ENCODE measurements at places on chromosomes 16 and 17.
A peak's percentile ranks its signal among the peaks of the same experiment; 100 is the strongest.

DNA sequence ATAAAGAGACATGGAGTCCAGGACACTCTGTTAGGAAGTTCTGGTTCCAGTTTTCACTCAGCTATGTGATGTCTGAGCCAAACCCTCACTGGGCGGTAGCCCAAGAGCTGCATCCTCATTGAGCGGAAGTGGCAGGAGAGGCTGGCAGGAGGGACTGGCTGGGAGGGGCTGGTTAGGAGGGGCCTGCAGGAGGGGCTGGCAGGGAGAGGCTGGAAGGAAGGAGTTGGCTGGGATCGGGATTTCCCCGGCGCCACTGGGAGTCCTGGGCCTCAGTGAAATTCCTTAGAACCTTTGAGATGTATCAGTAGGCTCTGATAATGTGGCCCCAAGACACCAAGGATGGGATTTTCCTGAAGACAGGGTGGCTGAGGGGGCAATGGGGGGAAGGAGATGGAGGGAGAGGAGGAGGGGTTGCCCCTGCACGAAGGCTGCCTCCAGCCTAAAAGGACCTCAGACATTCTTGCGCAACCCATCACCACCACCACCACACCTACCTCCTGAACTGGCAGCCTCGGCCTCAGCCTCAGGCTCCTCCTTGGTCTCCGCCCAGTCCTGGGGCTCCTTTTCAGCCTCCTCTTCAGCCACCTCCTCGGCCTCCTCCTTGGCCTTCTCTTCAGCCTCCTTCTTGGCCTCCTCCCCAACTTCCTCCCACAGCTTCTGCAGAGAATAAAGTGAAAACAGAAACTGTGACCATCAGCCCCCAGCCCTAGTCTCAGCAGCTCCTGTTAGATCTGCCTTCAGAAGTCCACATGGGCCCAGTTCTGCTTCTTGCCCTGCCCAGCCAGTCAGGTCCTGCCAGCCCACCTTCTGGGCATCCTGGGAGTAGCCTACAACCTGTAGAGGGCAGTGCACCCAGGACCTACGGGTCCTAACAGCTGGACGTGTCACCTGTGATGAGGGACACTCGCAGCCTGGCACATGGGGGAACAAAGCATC lies 31.7 kb downstream of the CNGB1 start:
- peak; percentile 78 for DNase-seq

DNA sequence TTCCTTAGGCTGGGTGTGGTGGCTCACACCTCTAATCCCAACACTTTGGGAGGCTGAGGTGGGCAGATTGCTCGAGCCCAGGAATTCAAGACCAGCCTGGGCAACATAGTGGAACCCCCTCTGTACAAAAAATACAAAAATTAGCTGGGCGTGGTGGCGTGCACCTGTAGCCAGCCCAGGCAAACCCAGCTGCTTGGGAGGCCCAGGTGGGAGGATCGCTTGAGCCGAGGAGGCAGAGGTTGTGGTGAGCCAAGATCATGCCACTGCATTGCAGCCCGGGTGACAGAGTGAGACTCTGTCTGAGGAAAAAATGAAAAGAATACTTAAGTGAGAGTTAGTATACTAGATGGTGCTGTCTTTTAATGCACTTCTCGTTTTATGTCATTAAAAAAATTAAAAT lies 15.1 kb downstream of the PPM1D start:
- DNase-seq: no peak

GRCh38 chr17:70763018-70763417 lies 593.7 kb downstream of the KCNJ2 start:
- DNase-seq: no peak

- DNase-seq: no peak
Measured at GRCh38 chr16:47627085-47627639, 166.0 kb downstream of the PHKB start.

- no peak for DNase-seq
Measured at GRCh38 chr17:81840826-81841778, 6.3 kb upstream of the PPP1R27 start.

- no peak for DNase-seq
Measured at GRCh38 chr17:42535155-42536047, 640 bp upstream of the NAGLU start.

DNA sequence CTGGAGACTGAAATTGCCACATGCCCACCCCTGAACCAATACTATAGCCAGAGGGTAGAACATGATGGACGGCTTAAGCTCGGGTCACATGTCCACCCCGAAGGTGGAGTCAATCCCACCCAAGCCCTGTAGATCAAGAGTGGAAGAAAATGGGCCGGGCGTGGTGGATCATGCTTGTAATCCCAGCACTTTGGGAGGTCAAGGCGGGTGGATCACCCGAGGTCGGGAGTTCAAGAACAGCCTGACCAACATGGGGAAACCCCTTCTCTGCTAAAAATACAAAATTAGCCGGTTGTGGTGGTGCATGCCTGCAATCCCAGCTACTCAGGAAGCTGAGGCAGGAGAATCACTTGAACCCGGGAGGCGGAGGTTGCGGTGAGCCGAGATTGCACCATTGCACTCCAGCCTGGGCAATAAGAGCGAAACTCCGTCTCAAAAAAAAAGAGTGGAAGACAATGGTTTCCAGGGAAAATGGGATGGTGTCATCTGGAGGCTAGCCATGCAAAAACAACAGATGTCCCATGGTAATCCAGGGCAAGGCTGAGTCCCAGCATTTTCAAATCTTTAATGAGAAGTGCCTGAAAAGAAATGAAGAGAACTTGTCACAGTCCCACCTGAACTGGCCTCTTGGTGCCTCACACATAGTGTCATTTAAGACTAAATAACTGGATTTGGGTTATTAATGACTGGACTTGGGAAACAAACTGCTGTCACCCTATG lies 30.1 kb downstream of the CD300LF start:
- no peak for DNase-seq

- peak; percentile 91 for DNase-seq
Measured at GRCh38 chr17:57902800-57903759, 52.1 kb downstream of the CUEDC1 start.

GRCh38 chr17:40291281-40291664 lies 3.6 kb downstream of the CDC6 start:
- no peak for DNase-seq

DNA sequence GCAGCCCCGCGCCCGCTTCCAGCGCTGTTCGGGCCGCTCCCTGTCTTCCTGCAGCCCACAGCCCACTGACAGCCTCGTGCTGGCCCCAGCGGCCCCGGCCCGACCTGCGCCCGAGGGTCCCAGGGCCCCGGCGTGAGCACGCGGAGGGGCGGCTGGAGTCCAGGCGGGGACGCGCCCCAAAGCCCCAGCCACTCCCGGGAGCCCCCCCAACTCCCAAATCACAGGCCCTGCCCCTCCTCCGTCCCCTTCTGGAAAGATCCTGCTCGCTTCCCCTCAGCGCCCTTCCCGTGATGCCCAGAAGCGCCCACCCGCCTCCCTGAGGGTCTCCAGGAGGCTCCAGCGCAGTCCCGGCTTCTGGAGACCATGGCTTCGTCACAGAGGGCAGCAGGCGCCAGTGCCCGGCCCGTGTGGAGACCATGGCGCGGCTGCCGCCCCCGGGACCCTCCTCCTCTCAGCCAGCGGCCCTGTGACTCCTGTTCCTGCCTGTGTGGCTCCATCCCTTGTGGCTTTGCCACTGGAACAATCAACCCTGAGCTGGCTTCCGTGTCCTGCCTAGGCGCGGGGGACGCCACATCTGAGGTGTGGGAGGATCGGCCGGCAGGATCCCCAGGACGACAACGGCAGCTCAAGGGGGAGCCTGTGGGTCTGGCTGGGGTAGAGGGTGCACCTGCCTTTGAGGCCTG lies 3.9 kb downstream of the UTS2R start:
- DNase-seq: no peak

DNA sequence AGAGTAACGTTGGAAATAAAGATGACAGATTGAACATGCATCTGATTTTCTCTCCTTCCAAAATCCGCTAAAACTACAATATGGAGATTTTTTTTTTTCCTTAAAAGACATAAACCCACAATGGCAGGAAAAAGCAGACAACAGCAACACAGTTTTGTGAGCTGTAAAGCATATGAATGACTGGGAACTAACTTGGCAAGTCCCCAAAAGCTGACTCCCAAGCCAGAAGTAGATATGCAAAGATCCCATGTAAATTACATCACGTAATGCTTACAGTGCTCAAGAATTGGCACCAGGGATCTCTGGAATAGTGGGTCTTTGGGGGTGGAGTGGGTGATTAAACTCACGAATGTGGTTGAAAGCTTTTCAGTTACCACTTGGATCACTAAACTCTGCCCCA lies 106.6 kb downstream of the ELAC2 start:
- no peak for DNase-seq
